ENCODE measurements at places on chromosomes 1 and 21.
A peak's percentile ranks its signal among the peaks of the same experiment; 100 is the strongest.

DNA sequence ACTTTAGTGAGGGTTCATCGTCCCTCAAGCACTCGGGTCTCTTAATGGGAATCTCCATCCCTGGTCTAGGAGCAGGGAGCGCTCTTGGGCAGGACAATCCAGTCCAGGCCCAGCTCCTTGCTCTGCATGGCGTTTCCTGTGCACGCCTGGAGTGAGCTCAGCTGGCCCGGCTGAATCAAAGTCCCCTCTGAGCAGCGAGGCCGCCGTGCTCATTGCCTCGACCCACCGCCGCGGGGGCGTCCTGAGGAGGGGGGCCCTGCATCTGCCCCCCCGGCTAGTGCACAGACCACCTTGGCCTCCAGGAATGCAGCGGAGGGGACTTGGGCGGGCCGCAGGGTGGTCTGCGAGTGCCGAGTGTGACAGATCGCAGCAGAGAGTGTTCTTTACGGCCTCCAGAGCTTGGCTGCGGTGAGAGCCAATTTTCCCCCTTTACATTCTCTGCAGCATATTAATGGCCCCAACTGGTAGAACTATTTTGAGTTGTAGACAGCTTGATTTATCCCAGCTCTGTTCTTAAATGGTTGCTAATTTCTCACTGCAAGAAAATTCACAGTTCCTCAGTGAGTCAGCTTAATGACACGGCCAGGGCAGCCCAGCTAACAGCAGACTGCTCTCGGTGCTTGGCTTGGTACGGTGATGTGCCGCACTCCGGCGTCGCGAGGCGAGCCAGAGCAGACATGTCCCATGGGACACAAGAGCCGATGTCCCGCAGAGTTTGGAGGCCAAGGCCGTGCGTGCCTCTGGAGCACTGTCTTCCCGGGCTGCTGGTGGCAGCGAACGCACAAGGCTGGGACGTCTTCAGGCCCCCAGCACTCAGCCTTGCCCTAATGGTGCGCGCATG, 39.8 kb downstream of the SNAP47 start:
- no peaks in the 10 kb centered on the region for H3K27me3 ChIP-seq
- no peaks in the 10 kb centered on the region for H3K4me1 ChIP-seq
- no peak for DNase-seq
- no peak overlapping the region for H3K27ac ChIP-seq
- H3K4me3 ChIP-seq = no peak overlapping the region

- H3K4me1 ChIP-seq = no peaks in the 10 kb centered on the region
- H3K27ac ChIP-seq = no peak overlapping the region
- no peaks in the 10 kb centered on the region for H3K36me3 ChIP-seq
- H3K4me3 ChIP-seq = no peak overlapping the region
- no peak for DNase-seq
These were observed 57.4 kb upstream of the LBR start for GRCh38 chr1:225485226-225485625.

DNA sequence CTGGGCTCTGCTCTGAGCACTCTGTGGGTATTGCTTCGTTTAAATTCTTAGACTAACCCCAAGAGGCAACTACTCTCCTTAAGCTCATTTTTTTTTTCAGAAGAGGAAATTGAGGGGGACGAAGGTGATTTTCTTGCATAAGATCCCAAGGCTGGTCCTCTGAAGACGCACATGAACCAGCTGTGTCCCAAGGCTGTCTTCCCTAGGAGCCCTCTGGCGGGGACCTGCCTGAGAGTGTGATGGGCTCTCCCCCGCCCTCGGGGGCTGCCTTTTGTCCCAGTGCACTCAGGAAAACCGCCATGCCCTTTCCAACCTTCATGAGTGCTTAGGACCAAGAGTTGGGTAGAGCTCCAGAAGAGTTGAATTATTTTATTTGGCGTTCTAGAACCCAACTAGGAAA, 21.7 kb downstream of the UMODL1 start:
- no peak overlapping the region for H3K27ac ChIP-seq
- H3K4me3 ChIP-seq = no peak overlapping the region
- H3K4me1 ChIP-seq = peaks cover 7% of the 10 kb centered on the region
- no peak for DNase-seq
- no peaks in the 10 kb centered on the region for H3K36me3 ChIP-seq
- no peaks in the 10 kb centered on the region for H3K27me3 ChIP-seq

DNA sequence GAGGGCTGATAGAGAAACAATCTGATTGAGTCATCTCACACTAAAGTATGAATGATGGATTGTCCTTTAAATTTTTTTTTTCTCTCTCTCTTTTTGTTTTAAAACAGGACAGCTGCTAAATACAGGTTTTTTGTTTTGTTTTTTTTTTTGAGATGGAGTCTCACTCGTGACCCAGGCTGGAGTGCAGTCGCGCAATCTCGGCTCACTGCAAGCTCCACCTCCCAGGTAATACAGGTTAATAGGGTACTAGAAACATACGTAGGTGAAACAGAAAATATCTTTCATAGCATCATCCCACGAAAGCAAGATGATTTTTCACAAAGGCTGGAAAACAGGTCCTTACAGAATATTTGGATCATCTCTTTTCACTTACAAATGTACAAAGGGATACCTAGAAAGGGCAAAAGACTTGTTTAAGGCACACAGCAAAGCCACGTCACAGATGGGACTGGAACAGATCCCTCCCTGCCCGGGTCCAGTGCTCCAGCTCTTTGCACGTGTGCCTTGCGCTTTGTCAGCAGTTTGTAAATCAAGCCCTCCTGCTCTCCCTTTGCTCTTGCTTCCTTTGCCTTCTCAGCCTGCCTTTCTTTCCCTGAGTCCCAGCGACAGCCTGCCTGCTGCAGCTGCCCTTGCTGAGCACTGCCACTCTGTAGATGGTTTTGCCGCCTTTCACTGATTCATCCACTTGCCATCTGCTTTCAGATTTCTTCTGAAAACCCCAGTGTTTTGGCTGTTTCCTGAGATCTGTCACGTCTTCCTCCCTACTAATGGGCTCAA, 171.3 kb upstream of the BEND5 start:
- no peaks in the 10 kb centered on the region for H3K27me3 ChIP-seq
- H3K4me1 ChIP-seq = no peaks in the 10 kb centered on the region
- DNase-seq = no peak
- no peak overlapping the region for H3K27ac ChIP-seq

DNA sequence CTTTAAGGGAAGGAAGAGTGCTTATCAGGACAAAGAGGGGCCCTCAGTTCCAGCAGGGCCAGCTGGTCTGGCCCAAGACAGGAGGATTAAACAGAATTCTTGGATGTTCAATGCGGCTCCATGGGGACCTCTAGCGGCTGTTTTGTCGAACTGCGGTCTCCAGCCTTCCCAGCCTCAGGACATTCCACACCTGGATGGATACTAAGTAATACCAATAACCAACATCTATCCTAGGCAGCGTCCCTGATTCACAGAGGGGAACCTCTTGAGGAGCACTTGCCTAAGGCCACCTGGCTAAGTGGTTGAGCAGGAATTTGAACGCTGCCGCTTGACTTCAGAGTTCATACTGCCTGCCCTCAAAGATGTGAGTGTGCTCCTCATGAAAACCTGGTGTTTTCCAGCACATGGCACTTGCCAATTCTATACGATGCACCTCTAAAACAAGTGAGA, 15.5 kb upstream of the CD247 start:
- no peak overlapping the region for H3K4me3 ChIP-seq
- no peak overlapping the region for H3K27ac ChIP-seq
- H3K36me3 ChIP-seq = no peaks in the 10 kb centered on the region

DNA sequence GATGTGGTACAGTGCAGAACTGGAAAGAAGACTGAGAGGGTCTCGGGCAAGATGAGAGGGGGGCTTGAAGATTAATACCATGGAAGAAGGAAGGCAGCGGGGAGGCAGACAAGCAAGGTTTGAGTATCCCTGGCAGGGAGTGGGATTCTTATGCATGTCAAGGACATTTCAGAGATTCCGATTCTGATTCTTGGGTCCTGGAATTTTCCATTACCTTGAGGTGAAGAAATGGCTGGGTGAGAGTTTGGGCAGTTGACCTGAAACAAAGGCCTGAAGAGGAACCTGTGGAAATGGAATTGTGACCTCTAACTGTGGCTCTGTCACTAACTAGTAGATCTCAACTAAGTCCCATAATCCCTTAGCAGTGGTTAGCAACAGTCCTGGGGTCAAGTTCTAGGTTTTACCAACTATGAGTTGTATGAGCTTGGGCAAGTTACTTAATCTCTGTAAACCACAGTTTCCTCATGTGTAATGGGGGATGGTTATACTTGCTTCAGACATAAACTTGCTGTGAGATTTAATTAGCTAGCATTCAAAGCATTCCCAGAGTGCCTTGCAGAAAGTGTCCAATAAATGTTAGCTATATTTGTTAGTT, 8.6 kb upstream of the ACTN2 start:
- H3K4me1 ChIP-seq = peaks cover 14% of the 10 kb centered on the region
- no peak overlapping the region for H3K27ac ChIP-seq
- no peaks in the 10 kb centered on the region for H3K36me3 ChIP-seq
- no peak overlapping the region for H3K4me3 ChIP-seq
- peak; percentile 12 for DNase-seq

All from CD14-positive monocyte (primary cell).